Right lung (tissue), 10 donors: ENCODE measurements at places on chromosomes 3 and 15. TPM values are rescaled to one million over a fixed set of nuclear protein-coding genes. Genes with fewer than 3 reads are reported as not detected.

Gene FEZF2
- polyA plus RNA-seq, result not detected

Gene KLHL40
- polyA plus RNA-seq, result not detected

GRCh38 chr3:45555666-45556065 is 38.9 kb upstream of the LIMD1 start:
- DNase-seq, result no peak

DNA sequence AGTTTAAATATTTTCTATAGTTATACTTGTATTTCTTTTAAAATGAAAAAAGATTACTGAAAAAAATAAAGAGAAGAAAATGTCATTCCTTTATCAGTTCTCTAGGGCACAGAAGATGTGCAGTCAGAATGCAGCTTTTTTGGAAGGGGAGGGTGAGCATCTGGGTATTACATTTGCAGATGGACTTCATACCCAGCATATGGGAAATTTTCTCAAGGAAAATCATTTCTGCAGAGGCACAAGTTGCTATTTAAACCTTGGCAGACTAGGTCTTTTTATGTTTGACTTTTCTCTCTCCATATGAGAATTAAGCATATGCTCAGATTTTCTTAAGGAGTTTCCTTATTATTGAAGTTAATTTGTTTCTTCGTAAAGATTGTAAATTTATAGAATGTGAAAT is 39.5 kb upstream of the ZNF385D start:
- no peak for DNase-seq

Gene GOLGA6L4
- polyA plus RNA-seq, result 23.4 TPM

DNA sequence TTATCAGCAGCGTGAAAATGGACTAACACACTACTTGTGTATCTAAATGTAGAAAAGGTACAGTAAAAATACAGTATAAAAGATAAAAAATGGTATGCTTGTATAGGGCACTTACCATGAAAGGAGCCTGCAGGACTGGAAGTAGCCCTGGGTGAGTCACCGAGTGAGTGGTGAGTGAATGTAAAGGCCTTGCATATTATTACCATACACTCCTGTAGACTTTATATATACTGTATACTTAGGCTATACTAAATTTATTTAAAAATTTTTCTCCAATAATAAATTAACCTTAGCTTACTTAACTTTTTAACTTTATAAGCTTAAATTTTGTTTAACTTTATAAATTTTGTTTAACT is 67.2 kb upstream of the TSPAN3 start:
- DNase-seq, result no peak

Gene EID1
- 294 TPM for polyA plus RNA-seq

DNA sequence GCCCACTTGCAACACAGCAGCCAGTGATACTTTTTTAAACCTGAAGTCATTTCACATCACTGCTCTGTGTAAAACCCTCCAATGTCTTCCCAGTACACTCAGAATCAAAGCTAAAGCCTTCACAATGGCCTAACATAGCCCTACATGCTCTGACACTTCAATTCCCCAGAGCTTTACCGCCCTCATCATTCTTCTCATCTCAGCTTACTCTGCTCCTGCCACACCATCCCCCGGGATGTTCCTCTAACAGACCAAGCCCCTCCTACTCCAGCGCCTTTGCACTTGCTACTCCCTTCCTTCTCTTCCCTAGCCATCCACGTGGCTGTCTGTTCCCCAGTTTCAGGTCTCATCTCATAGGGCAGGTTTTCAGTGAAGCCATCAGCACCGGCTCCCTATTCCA is 194.0 kb downstream of the SSR3 start:
- DNase-seq, result no peak
